H1 (cell line): ENCODE measurements at places on chromosomes 4 and X.

- no peak for DNase-seq
Measured at GRCh38 chr4:41319553-41319952, 62.8 kb downstream of the UCHL1 start.

DNA sequence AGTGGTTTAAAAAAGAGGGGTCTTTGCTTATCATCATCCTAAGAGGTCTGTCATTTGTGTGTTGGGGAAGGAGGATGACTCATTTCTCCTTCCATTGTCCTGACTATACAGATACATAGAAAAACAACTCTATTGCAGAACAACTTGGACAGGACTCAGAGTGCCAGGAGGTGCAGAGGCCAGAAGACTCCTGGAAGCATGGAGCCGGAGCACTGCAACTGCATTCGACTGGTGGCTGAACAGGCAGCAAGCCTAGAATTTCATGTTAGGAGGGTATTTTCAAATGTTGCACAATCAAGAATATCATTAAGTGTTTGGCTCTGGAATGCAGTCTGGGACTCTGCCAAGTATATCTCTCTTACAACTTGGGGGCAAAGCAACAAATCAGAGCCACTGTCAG, 35.0 kb upstream of the MAML3 start:
- DNase-seq: no peak

DNA sequence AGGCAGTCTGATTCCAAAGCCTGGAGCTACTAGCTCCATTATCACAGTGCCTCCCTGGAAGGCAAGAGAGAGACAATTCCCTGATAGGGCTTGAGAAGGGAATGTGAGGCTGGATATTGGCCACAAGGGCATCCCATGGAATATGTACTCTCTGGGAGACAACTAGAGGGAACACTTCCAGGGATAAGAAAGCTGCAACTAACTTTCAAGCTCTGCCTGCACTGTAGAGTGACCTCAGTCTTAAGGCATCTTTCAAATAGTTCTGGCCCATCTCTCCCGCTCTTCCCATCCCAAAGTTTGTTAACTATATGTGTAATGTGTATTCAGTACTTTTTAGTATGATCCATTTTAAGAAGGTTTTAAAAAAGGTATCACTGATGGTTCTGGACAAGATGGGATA, 13.1 kb upstream of the RNF212 start:
- no peak for DNase-seq

DNA sequence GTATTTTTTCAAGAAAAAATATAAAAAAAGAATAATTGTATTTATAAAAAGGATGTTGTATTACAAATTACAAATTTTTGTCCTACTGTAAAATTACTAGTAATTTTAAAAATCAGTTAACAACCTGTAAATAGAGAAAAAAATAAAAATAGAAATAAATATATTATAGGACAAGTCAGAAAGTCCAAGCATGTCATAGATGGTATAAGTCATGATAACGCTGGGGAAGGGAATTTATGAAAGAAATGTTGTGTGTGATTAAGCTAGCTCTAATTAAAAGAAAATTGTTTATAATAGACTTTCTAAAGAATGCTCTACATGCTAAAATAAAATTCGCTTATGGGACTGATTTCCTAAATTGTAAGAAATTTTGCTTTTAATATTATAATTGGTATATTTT, 2329.9 kb downstream of the ARAP2 start:
- no peak for DNase-seq

- DNase-seq: no peak
Measured at GRCh38 chr4:98861100-98861884, 67.6 kb downstream of the EIF4E start.

DNA sequence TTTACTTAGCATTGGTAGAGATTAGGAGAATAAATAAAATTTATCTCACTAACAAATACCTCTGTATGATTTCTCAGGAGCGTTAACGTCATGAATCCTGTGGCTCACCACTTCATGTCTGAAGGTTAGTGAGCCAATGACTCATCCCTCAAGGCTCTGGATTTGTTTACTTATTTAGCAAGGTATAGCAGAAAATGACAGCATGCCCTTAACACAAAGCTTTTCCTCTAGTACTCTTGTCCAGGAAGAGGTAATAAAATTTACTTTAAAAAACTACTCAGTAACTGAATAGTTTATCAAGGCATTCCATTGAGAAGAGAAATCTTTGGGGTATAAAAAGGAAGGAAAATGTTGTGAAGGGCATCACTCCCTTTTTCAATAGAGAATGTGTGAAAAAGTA, 823.8 kb downstream of the CCSER1 start:
- DNase-seq: no peak

DNA sequence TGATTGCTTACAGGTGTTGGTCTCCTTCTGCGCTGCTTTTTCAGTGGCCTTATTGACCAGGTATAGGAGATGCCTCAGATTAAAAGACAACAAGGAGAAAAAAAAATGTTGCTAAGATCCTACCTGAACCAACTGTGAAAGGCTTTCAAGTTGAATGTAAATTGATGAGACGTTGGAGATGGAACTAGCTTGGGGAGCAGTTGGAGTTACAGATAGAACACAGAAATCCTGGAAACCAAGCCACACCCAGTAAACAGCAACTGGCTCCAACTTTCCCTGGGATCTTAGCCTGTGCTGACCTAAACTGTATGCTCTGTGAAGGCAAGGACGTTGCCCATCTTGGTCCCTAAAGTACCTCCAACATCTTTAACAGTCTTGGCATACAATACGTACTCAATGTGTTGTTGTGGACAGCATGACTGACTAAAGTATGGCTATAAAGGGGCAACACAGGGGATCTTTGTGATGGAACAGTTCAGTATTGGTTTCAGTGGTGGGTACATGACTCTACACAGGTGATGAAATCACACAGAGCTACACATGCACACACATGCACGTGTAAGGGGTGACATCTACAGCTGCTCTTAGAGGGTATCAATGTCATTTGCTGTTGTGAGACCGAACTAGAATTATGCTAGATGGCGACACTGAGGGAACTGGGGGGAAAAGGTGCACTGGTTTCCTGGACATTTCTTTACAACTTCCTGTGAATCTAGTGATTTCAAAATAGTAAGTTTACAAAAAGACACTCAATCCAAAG, 22.3 kb downstream of the GAB3 start:
- no peak for DNase-seq

- DNase-seq: no peak
Measured at GRCh38 chrX:23832721-23833120, 49.7 kb downstream of the SAT1 start.

GRCh38 chr4:74958881-74959280, 26.0 kb downstream of the PARM1 start:
- DNase-seq: no peak

GRCh38 chr4:58734030-58734674, 1624.0 kb upstream of the IGFBP7 start:
- DNase-seq: no peak

- DNase-seq: peak; percentile 27
Measured at GRCh38 chrX:111270339-111270738, at the start of gene CAPN6. CAPN6 (minus strand) TSS chrX:111270483; CDS start chrX:111263936, 6,547 bp downstream.
